ENCODE measurements at places on chromosomes 5 and 9.

DNA sequence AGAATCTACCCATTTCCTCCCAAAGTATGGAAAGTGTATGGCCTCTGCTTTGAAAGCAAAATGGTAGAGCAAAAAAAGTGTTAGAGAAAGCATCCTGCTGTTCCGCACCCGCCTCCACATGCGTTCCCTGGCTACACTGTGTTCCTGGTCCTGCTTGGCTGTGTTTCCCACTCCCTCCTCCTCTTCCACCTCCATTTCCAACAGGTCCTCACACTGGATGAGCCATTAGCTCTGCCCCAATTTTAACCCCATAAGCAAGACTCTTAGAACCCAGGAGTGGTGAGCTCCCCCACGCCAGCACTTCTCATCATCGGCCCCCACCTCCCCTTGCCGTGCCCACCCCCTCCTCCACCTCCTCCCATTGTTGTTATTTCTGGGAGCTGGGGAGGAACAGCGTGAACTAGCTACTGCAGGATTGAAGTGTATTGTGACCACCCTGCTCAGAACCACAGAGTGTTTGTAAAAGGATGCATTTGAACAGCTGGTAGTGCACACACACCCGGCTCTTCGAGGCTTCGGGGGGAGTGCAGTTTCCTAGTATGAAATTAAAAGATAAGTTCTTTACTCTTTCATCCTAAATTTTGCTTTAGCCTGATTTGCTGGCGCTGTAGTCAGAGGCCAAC lies 120.0 kb downstream of the PDZD2 start:
- no peak for DNase-seq

GRCh38 chr5:115600766-115601165 lies 1.5 kb downstream of the TICAM2 start:
- no peak for DNase-seq

DNA sequence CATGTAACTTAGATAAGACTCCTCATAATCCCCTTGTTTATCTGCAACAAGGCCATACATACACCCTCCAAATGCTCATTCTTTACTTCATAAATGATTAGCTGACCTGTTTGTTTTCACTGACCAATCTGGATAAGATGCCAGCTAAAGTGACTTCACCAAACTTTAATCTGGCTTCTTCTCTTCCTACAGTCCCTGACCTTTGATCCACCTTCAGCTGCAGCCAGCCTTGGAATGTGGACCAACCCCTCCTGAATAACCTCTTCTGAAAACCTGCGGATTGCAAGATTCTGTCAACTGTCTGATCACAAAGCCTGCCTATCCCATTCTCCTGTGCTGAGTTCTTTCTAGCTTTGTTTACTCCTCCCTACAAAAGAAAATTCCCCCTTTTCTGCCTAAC lies 476.8 kb downstream of the LRRC70 start:
- no peak for DNase-seq

- DNase-seq = no peak
Observed at GRCh38 chr9:136558373-136558772, 12.5 kb upstream of the NOTCH1 start.

GRCh38 chr9:120348951-120349429 lies 231.0 kb downstream of the CDK5RAP2 start:
- DNase-seq = no peak

DNA sequence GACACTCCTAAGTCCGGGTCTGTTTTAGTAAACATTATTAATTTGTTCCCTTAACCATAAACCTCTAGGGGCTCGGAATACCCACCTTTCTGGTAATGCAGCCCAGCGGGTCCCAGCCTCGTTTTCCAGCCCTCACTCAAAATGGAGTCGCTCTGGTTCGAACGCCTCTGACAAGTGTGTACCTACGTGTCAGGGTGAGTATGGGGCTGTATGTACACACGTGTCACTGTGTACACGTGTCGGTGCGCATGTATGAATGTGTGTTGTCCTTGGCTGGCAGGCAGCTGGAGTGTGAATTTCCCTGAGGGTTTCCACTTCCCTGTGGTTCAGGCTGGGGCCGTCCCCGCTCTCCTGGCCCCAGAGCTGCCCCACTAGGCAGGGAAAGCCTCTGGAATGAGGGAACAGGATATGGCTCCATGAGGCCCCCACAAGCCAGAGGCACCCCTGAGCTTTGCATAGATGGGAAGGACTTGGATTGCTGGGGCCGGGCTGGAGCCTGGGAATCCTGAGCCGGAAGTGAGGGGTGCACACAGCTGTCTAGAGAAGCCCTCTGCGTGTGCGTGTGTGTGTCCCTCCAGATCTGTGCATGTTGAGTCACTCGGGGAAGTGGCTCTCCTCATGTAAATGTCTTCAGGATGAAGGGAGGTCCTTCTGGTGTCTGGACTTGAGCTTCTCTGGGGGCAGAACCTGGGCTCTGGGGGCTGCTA lies 160.8 kb upstream of the IER5L start:
- DNase-seq = no peak

GRCh38 chr5:62385816-62386400 lies 17.8 kb downstream of the DIMT1 start:
- DNase-seq = no peak

DNA sequence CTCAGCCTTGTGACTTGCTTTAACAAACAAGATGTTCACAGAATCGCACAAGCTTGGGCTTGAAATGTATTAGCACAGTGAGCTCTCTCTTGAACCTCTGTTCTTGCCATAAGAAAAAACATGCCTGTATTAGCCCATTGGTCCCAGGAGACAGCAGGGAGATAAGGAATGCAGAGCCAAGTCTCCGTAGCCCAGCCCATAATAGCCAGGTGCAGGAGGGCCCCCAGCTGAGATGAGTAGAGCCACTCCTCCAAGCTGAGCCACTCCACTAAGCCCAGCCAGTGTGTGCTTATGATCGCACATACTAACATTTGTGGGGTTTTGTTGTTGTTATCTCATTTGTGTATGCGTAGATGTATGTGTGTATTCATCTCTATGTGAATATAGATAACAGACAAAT lies 21.6 kb upstream of the SVEP1 start:
- no peak for DNase-seq

- DNase-seq = no peak
Observed at GRCh38 chr5:111929261-111929660, 172.3 kb upstream of the NREP start.

- no peak for DNase-seq
Observed at GRCh38 chr9:111516061-111516465, 8.9 kb upstream of the ZNF483 start.

GRCh38 chr5:115022303-115022702 lies 147.4 kb downstream of the TRIM36 start:
- no peak for DNase-seq

DNA sequence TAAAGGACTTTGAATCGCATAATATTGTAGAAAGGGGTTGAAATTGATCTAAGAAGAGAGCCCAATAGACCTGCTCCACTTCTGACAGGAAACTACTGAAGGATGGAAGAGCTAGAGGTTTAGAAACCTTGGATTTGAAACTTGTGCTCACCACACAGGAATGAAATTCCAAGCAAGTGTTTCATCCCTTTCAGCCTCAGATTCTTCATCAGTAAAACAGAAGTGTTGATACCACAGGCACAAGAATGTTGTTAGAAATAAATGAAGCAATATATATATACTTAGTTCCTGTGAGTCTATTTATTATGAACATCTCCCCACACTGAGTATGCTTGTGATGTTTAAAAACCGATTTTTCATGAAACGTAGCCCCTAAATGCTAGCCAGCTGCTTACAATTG lies 43.8 kb downstream of the PRRC1 start:
- no peak for DNase-seq

DNA sequence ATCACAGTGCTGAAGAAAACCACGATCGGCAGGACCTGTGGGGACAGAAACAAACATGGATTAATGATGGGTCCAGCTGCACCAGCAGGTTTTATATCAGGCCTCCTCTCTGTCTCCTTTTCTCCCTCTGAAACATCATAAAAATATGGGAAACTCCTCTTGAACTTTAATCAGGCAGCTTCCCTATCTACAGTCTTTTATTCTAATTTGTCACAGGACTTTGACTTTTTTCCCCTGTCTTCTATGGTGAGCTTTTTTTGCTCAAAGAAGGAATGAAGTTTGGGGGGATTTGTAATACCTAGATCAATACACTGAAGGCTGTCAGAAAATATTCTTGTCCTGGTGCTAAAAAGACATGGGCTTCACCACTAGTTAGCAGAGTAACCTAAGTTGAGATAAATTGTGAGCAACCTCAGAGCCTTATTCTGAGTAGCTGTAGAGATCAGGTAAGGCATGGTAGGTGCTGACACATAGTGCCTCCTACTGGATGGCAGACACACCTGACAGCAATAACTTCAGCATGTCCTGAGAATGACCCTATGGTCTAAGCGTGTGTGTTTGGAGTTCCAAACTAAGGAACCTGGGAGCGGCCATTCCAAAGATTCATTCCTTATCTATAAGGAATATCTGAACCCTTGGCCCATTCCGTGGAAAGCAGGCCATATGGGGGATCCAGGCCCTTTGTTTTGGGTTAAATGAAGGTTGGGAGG lies 46.2 kb downstream of the SLC28A3 start:
- DNase-seq = no peak

DNA sequence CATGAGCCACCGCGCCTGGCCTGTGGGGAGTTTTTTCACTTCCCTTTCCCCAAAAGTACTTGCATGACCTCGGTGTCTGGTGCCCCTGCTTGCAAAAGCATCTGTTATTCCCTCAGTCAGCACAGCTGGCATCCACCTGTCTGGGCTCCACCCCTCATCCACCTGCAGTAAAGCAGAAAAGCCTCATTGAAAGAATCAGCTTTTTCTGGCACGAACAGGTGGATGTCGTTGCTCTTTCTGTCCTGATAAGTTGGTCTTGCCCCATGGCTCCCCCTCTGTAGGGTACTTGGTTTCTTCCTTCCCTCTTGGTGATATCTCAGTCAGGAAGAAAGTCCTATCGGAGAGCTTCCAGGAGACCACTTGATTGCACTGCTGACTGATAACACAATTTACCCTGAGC lies 37.4 kb downstream of the WWC1 start:
- DNase-seq = no peak

GRCh38 chr9:97747201-97747965 lies 50.2 kb upstream of the XPA start:
- no peak for DNase-seq

DNA sequence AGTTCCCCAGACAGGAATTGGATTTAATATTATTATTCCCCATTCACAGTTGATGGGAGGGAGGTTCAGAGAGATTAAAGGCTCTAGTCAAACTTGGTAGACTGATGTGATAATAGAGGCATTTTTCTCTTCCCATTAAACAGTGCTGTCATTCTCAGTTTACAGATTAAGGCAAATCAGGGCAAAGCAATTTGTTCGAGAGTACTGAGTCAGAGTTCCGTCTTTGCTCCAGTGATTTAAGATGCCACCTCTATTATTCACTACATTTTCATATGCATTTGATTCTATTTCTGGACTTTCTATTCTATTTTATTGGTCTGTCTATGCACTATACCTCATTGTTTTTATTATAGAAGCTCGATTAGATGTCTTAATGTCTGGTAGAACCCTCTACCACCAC lies 201.0 kb upstream of the RAI14 start:
- no peak for DNase-seq

DNA sequence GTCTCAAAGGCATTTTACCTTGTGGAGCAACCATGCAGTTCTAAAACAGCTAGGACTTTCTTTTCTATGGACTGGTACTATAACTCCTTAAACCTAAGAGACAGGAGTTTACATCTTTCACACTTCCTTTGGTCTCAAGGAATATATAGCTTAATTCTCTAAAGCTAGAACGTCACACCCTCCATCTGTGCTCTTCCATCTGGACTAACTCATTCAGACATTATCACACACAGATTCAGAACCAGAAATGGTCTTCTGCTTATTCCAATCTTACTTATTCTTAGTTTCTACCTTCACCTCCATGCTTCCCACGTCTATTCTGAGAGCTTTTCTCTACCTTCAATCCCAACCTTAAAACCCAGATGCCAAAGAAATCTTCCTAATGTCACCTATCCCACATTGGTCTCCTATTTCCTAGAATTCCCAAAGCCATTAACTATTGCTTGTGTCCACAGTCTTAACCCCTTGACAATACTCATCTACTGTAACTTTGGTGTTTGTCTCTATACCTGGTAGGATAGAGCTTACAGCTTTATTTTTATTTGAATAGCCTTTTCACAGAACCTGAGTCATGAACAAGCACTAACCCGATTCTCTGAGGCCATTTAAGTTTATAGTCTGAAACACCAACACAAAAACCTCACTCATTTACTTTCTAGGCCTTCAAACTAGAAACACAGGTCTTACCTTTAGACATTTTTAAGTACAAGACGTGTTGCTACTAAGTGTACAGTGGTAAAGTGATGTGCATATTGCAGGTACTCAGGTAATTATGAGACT lies 22.8 kb downstream of the CSNK1A1 start:
- no peak for DNase-seq

GRCh38 chr9:120870206-120870605 lies 6.8 kb downstream of the PHF19 start:
- DNase-seq = no peak

- DNase-seq = no peak
Observed at GRCh38 chr9:84371737-84372136, 31.2 kb upstream of the SLC28A3 start.

- DNase-seq = no peak
Observed at GRCh38 chr9:87118594-87118993, 171.3 kb upstream of the GAS1 start.

DNA sequence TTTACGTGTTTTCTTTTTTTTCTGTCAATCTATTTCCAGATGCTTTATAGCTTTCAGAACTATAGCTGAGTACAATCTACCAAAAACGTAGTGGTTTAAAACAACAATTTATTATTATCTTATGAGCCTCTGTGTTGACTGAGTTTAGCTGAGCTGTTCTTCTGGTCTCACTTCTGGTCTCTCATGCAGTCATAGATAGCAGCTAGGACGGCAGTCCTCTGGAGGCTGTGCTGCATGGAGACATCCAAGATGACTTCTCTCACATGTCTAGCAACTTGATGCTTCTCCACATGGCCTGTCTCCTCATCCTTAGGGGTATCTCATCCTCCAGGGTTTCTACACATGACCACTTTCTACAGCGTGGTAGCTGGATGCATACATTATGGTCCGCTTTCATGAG lies 22.0 kb upstream of the RAD23B start:
- no peak for DNase-seq

DNA sequence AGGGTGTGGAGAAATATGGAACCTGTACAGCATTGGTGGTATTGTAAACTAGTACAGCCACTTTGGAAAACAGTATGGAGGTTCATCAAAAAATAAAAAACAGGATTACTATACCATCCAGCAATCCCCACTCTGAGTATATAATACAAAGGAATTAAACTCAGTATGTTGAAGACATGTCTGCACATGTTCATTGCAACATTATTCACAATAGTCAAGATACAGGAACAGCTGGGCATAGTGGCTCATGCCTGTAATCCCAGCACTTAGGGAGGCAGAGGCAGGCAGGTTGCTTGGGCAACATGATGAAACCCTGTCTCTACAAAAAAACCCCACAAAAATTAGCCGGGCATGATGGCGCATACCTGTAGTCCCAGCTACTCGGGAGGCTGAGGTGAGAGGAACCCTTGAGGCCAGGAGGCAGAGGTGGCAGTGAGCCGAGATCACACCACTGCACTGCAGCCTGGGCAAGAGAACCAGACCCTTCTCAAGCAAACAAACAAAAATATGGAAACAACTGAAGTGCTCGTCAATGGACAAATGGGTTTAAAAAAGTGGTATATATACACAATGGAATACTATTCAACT lies 63.6 kb downstream of the TMEM174 start:
- DNase-seq = no peak

- no peak for DNase-seq
Observed at GRCh38 chr5:145946112-145946861, 9.9 kb downstream of the SH3RF2 start.

All from activated CD4-positive, alpha-beta T cell treated with anti-CD3 and anti-CD28 coated beads for 24 hours (primary cell).